Cardiac fibroblast (primary cell): ENCODE measurements at places on chromosomes 13 and 19.

DNA sequence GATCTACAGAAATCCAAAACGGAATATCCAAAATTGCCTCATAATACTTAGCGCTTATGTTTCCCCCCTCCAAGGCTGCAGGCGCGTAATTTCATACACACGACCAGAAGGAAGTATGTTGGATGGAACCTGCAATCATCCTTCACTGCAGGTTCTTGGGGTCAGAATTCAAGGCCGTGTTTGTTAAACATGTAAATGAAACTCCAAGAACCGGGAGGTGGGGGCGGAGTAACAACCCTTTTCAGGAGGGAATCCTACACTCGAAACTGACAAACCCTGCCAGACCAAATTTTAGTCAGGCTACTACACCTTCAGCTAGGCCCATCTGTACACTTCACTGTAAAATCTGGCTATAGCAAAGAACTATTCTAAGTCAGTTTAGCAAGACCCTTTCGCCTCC lies 1.3 kb downstream of the ZNF607 start:
- DNase-seq, result no peak

DNA sequence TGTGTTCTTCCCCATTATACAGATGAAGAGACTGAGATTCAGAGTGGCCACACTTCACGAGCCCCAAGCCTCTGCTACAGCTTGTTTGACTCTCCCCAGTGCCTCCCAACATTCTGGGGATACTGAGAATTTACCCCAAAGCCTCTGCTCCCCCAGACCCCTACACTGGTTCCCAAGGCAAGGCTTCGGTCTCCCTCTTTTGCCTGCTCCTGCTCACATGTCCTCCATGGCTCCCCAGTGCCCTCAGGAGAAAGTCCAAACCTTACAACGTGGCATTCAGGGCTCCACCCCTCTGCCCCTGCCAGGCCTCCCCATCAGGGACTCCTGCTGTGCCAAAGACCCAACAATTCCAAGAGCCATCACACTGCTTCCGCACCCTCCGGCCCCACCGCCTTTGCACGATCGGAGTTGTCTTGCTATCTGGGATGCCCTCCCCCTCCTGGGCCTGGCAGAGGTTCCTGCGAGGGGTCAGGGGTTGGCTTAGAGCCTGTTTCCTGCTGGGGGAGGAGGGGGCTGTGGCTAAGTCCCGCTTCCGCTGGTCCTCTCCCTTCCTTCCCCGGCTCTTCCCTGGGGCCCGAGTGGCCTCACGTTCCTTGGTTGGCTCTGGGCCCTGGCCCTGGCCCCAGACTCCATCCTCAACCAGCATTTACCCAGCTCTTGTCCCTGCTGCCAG lies 15.4 kb downstream of the GTPBP3 start:
- DNase-seq, result no peak

DNA sequence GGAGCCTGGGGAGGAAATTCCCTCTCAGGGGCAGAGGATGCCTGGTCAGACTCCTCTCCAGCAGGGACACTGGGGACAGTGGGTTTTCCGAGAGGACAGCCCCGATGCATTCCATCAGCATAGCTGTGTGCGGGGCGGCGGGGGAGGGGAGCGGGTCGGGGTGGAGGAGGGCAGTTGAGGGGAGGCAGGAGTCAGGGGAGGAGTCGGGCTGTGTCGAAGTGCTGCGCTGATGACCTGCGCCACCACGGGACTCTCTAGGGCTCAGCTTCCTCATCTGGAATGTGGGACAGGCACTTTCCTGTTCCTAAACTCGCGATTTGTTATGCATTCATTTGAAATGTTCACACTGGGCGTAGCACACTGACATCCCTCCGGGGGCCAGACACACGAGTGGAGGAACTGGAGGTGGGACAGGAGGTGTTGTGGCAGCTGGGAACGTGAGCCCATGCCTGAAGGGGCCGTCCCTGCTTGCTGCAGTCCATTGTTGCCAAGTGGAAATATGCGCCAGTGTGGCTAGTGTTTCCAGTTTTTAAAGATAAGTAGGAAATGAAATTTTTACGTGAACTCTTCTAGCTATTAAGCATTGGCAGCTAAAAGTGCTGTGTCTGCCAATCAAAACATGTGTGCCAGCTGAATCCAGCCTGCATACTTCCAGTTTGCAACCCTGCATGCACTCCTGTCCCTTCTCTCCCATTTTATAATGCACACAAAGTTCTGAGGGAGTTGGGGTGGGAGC lies 43.3 kb downstream of the FLT1 start:
- DNase-seq, result peak; percentile 74

- DNase-seq, result no peak
Measured at GRCh38 chr19:8335343-8336071, 7.6 kb downstream of the KANK3 start.

GRCh38 chr13:33128134-33128533 lies 111.9 kb downstream of the KL start:
- no peak for DNase-seq

GRCh38 chr19:48746110-48746509 lies 599 bp downstream of the IZUMO1 start:
- DNase-seq, result no peak

- DNase-seq, result no peak
Measured at GRCh38 chr13:72842991-72843390, 61.1 kb downstream of the PIBF1 start.

DNA sequence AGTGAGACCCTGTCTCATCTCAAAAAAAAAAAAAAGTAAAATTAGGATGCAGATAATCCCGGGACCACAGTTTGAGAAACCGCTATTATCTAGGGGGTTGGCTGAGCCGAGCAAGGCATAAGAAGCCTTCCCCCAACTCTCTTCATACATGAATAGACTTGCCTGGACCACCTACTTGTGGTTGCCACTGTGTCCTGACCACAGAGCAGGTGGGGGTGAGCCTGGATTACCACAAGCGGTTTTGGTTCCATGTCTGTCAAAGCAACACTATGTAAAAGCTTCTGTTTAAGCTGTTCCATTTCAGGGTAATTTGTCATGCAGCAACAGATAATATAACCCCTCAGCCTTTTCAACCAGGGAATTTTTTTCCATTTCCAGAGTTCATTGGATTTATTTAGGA lies 3.3 kb upstream of the NAPA start:
- DNase-seq, result no peak

DNA sequence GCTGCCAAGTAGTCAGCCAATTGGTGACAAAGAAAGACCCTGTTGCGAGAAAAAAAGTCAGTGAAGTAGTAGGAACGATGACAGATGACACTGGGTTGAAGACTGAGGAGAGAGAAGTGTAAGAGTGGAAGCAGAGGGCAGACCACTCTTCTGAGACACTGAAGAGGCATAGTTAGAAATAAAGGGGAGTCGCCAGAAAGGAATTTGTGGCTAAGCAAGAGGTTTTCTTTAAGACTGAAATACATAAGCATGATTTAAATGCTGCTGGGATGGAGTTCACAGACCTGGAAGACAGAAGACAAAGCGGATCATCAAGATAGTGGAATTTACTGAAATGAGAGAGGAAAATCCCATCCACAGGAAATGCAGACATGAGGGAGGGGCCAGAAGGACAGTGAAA lies 56.2 kb upstream of the USPL1 start:
- no peak for DNase-seq

DNA sequence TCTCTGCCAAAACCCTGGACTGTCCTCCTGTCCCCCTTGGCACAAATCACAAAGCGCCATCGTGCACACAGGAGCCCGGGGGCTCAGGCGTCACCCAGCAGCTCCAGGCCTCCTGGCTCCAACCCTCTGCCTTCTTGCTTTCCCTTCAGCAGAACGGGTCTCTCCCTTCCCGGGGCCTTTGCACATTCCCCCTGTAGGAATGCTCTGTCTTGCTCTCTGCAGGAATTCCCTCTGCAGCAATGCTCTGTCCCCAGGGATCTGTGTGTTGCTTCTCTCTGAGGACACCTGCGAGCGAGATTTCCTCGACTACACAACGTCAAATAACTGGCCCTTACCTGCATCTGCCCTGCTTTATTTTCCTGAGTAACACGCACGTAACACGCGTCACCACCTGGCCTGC lies 13.3 kb upstream of the RASA3 start:
- no peak for DNase-seq

GRCh38 chr13:29464105-29464679 lies 131.3 kb downstream of the SLC7A1 start:
- no peak for DNase-seq

GRCh38 chr19:46945694-46946489 lies 73.7 kb upstream of the NPAS1 start:
- peak; percentile 61 for DNase-seq

DNA sequence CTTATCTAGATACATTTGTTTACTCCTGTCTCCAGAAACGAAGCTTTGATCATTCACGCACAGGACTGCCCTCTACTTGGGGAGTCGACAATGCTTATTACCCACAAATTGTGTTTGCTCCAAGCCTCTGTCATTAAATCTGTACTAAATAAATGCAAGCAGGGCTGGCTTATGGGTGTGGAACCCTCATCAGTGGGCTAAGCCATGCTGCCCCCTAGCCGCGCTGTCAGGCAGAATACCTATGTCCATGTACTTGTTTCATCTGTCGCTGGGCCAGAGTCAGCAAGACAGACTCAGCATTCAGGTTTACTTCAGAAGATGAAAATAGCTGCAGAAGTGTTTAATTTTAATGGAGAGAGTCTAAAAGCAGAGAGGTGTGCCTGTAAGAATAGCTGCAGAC lies 110.0 kb upstream of the PRR20A start:
- no peak for DNase-seq

GRCh38 chr19:16382775-16383543 lies 58.3 kb downstream of the KLF2 start:
- peak; percentile 94 for DNase-seq

DNA sequence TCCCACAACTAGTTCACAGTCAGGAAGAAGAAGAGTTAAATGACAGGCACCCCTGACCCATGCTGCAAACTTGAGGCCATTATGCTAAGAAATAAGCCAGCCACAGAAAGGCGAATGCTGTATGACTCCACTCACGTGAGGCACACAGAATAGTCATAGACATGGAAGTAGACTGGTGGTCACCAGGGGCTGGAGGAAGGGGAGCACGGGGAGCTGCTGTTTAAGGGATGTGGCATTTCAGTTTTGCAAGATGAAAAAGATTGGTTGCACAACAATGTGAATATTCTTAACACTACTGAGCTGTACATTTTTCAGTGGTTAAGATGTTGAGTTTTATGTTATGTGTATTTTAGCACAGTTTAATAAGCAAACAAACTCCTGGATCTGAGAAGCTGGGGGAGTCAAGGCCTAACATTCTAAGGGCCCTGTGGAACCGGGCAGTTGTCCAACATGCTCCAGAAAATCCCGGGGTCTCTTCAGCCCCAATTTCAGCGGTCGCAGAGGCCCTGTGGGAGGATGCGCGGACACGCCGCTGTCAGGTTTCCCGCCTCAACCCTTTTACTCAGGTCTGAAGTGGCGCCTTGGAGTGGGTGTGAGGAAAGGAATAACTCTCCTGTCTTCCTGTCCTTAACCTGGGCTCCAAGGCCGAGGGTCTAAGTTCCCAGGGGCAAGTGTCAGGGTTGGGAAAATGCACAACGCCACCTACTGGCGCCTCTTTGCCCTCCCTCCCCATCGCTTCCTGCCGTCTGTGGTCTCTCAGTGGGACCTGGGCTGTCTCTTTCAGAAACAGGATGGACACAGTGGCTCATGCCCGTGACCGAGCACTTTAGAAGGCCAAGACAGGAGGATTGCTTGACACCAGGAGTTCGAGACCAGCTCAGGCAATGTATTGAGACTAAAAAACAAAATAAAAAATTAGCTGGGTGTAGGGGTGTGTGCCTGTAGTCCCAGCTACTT lies 4.4 kb upstream of the TMEM272 start:
- peak; percentile 10 for DNase-seq

- DNase-seq, result no peak
Measured at GRCh38 chr13:60701895-60702294, 304.9 kb downstream of the TDRD3 start.

DNA sequence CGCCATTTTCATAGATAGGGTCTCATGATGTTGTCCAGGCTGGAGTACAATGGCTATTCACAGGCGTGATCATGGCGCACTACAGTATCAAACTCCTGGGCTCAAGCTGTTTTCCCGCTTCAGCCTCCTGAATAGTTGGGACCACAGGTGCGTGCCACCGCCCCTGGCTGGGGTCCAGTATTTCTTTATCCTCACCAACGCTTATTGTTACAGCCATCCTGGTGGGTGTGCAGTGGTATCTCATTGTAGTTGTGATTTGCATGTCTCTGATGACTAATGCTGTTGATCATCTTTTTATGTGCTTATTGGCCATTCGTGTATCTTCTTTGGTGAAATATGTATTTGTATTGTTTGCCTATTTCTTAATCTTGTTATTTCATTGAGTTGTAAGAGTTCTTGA lies 49.0 kb downstream of the SIPA1L3 start:
- no peak for DNase-seq

- DNase-seq, result peak; percentile 78
Measured at GRCh38 chr13:43908156-43909126, 28.7 kb downstream of the LACC1 start.

DNA sequence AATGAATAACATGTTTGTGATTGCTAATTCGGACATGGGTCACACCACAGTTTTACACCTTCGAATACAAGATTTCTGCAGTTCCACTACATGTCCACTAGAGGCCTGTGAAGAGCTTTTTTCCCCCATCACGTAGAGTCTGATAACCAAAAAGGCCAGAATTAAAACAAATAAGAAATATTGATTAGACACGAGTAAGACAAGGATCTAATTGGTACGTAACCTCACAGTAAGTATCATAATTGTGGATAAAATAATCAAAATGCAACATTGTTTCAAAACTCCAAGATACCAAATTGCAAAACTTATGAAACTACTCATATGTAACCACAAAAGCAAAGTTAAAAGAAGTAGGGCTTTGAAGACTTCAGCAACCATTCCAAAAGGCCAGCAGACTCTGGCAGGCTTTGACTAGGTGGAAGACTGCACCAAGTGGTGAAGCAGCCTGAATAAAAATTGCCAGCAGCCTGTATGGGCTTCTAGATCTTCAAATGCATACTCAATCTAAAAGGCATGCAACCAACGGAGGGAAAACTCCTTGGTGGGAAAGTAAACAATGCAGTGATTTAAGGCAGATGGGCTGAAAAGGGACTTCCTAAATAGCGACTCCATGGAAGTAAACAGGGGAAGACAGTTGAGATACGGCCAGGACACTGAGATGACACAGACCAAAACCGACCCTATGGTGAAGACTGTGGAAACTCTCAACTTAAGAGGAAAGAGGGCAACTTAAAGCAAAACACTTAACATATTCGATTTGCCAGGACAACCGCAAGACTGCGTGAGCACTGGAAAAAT lies 56.7 kb downstream of the STARD13 start:
- peak; percentile 63 for DNase-seq

GRCh38 chr19:39390451-39390750 lies 505 bp downstream of the PAF1 start:
- DNase-seq, result no peak

- DNase-seq, result peak; percentile 68
Measured at GRCh38 chr19:49691243-49692146, 579 bp downstream of the CPT1C start.
